ENCODE measurements at places on chromosomes 6 and 20.

- no peak for DNase-seq
Observed at GRCh38 chr6:144316862-144317195, 31.7 kb downstream of the UTRN start.

- DNase-seq = no peak
Observed at GRCh38 chr6:63236398-63236817, 25.1 kb downstream of the FKBP1C start.

GRCh38 chr6:15058200-15059061 lies 187.4 kb upstream of the JARID2 start:
- no peak for DNase-seq

DNA sequence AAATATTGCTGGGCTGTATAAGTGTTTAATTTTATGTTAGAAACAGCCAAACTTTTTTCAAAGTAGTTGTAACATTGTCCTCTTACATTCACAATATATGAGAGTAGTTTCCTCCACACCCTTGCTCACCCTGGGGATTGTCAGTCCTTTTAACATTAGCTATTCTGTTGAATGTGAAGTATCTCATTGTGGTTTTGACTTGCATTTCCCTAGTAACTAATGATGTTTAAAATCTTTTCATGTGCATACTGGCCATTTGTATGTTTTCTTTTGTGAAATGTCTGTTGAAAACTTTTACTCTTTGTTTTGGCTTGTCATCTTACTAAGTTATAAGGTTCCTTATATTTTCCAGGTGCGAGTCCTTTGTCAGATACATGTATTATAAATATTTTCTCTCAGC lies 32.9 kb downstream of the TRIM38 start:
- DNase-seq = no peak

- DNase-seq = no peak
Observed at GRCh38 chr20:31667315-31668285, 29.9 kb downstream of the COX4I2 start.

- DNase-seq = no peak
Observed at GRCh38 chr6:35900448-35900847, 20.4 kb downstream of the SRPK1 start.

DNA sequence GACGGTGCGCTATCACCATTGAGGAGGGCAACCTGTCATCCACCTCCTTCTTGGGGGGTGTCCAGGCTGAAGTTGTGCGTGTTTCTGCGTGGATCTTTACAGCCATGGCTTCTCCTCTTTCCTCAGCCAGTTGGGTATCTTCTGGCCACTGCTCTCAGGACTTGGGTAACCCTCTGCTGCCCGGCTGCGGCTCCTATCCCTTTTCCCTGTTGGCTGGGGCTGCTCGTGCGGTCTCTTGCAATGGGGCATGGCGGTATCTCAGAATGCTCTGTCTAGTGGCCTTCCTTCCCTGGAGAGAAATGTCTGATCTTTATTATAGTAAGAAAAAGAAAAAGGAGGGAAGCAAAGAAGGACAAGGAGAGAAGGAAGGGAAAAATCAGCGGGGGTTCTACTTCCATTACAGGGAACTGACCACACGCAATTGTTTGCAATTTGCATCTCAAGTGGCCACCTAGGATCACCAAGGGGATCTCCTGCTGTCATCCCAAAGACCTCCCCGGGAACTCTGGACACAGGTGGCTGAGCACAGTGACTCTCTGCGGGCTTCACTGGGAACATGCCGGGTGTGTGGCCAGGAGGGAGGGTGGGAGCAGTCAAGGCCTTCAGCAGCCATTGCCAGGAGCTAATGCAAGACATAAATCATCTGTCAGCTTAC lies 60.8 kb downstream of the NPEPL1 start:
- DNase-seq = no peak

DNA sequence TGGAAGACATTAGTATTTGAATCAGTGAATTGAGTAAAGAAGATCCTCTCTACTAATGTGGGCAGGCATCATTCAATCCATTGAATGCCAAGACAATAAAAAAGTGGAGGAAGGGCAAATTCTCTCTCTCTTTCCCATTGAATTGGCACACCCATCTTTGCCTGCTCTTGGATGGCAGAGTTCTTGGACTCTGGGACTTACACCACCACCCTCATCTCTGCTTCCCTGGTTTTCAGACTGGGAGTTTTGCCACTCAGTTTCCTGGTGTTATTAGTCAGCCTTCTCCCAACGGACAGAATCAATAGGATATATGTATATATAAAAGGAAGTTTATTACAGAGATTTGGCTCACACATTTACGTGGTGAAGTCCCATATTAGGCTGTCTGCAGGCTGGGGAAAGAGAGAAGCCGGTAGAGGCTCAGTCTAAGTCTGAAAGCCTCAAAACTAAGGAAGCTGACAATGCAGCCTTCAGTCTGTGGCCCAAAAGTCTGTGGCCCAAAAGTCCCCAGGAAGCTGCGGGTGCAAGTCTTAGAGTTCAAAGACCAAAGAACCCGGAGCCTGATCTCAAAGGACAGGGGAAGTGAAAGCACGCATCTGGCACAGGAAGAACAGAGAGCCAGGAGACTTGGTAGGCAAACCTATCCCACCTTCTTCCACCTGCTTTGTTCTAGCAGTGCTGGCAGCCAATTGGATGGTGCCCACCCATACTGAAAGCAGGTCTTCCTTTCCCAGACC lies 64.4 kb downstream of the SMPDL3A start:
- no peak for DNase-seq

GRCh38 chr6:16747232-16748024 lies 13.8 kb downstream of the ATXN1 start:
- no peak for DNase-seq

DNA sequence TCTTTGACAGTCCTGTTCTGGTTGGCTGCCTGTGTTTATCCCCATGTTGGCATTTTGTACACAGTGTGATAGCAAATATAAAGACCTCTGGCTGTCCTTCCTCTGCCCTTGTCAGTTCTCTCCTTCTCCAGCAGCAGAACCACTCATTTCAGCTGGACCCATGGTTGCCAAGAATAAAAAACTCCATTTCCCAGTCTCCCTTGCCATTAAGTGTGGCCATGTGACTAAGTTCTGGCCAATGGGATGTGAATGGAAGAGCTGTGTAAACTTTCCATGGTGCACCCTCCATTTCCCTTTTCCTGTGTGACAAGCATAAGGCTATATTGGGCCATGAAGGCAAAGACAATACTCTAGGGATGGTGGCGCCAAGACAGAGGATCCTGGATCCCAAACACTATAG lies 78.4 kb upstream of the TBC1D7 start:
- peak; percentile 43 for DNase-seq

DNA sequence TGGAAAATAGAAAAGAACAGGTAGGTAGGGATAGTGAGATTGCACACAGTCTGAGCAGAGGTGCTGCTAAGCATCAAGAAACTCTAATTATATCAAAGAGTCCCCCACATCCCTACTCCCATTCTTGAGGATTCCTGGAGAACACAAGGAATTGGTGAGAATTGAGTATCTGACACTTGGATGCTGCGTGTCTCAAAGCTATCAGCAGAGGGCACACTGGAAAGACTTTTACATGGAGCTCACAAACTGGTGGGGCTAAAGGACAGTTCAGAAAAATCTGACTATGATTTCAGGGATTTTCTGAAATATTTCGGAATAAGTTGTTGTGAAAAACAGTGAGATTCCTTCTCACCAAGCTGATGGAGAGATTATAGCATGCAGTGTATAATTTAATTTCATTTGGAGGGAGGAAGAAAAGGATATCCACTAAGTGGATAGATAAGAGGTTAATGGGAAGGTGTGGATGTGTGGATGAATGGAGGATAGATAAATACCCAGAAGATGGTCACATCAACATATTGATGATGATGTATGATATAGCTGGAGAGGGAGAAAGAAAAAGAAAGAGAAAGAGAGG lies 215.4 kb upstream of the DEFB112 start:
- no peak for DNase-seq

DNA sequence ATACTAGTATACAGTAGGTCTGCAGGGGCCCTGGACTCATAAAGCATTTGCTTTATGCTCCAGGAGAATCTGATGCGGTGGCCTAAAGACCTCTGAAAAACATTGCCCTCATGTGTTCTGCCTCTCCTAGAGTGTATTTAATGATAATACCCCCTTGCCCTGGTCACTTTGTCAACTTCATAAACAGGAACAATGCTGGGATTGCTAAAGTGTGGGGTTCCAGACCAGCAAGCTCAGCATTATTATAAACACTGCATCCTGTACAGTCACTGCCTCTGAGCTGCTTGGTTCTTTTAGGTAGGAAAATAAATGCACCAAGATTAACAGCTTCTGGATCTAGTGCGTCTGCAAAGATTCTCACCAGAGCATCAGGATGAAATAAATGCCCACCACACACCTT lies 12.2 kb downstream of the TREM1 start:
- DNase-seq = no peak

DNA sequence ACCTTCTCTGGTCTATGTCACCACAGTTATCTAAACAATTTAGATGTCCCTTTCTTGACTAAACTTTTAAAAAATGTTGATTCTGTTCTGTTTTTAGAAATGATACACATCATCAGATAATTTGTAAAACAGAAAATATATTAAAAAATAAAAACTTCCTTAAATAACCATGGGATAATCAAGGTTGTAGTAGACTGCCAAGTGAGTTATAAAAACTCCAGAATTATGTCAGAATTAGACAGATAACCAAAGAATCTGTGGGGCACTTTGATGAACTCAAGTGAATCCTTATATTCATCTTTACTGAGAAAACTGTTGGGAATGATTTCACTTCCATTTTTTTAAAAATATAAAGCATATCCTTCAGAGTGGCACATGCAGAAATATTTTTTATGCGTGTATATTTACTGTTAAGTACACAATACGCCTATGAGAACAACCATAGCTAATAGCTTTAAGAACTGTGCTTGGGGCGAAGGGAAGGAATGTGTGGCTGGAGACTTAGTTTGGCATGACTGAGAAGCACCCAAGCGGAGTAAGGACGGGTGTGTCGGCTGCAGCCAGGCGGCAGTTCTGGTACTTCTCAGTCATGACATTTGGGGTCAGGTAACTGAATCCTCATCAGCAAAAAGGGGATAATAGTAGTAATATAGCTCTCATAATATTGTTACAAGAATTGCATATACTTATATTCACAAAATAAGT lies 604.7 kb upstream of the CITED2 start:
- DNase-seq = no peak

GRCh38 chr6:124420116-124420840 lies 542.0 kb upstream of the RNF217 start:
- DNase-seq = no peak

DNA sequence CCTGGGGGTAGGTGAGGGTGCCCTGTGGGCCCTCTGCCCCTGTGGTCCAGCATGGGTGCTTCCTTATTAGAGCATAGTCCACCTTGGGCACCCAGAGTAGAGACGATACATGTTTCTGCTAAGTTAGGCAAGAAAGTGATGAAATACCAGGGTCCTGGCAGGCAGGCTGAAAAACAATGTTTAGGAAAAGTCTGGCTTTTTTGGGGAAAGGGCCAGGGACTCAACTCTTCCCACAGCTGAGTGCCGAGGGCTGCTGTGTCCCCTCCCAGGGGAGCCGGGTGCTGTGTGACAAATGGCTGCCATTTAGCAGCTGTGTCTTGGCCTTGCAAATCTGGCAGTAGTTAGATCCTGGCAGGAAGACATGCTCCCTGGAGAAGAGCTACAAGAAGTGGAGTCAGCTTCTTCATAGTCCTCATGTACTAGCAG lies 61.5 kb downstream of the RREB1 start:
- no peak for DNase-seq

DNA sequence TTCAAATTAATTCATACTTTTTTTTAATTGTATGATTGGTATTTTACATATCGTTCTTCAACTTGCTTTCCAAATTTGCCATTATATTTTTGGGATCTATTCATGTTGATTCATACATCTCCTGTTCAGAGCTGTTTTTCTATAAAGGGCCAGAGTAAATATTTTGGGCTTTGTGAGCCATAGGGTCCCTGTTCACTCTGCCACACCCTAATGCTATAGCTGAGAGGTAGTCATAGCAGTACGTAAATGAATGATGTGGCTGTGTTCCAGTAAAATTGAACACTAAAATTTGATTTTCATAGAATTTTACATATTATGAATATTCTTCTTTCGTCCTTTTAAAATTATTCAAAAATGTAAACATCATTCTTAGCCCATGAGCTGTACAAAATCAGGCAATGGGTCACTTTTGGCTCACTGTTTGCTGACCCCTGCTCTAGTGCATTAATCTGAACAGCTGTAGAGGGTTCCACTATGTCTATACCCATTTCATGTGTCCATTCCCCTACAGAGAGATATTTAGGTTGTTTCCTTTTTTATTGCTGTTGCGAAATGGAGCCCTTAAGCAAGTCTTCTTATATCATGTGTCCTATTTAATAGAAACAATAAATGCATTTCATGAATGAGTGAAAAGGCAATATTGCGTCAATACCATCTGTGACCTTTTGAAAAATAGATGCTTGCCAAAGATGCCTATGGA lies 136.4 kb upstream of the SALL4 start:
- no peak for DNase-seq

GRCh38 chr20:36407199-36407733 lies 101.1 kb downstream of the DLGAP4 start:
- DNase-seq = no peak

- no peak for DNase-seq
Observed at GRCh38 chr6:85482206-85482904, 32.5 kb downstream of the NT5E start.

DNA sequence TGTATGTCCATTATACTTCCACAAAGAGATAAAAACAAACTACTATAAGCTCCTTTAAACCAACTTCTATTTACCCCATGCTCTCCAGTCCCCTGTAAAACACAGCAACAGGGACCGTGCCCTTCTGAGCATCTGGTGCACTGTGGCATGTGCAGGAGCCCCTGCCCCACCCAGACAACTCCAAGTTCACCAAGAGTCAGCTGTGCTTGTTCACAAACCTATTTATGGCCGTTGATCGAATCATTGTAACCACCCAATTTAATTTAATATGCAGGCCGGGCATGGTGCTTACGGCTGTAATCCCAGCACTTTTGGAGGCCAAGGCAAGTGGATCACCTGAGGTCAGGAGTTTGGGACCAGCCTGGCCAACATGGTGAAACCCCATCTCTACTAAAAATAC lies 13.7 kb upstream of the BLCAP start:
- no peak for DNase-seq

- no peak for DNase-seq
Observed at GRCh38 chr20:39395478-39396291, 433.5 kb downstream of the DHX35 start.

DNA sequence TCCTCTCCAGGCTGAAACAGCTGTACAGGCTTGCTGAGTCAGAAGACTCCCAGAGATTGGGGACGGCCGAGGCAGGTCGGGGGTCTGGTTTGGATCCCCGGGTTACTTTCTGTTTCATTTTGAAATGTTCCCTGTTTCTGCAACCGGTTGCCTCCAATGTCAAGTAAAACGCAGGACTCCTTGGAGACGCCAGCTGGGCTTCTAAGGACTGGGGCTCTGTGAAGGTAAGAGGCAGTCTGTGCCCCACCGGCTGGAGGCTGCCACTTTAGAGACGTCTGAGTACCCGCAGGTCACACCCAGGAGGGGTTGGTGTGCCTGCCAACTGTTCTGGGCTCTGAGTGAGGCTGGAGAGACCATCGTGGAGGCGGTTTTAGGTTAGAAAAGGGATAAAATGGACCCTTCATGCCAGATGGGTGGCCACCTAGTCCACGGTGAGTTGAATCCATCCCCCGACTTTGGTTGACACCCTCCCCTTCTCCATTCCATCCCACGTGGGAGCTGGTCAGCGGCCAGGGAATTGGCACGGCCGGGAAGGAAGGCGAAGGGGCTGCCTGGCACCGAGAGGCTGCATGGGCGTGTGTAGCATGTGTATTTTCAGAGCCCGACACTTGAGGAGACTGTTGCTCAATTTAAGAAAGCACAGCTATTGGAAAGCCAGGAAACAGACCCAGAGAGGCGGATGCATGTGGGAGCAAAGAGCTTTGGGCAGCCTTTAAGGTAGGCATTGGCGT lies 240.9 kb downstream of the PHACTR1 start:
- DNase-seq = peak; percentile 59

Measured in hypothalamus (tissue), 51 donors.